Diencephalon (tissue), 1 donor: ENCODE measurements at places on chromosomes 7 and 10. TPM values are rescaled to one million over a fixed set of nuclear protein-coding genes. Genes with fewer than 3 reads are reported as not detected.

Gene GIMAP4
- total RNA-seq: 10.8 TPM

Gene PLXNA4
- 50.3 TPM for total RNA-seq

Gene MRC1
- total RNA-seq: 3.0 TPM

Gene JCAD
- total RNA-seq: 27.7 TPM

Gene WNT8B
- total RNA-seq: 0.69 TPM

Gene TIMM23
- total RNA-seq: 65.7 TPM

Gene TYSND1
- 6.7 TPM for total RNA-seq

Gene GPR37
- total RNA-seq: 10.8 TPM

Gene TFEC
- 2.1 TPM for total RNA-seq

Gene PRKG1
- 29.5 TPM for total RNA-seq

Gene CREB3L2
- 2.8 TPM for total RNA-seq

Gene MBL2
- not detected for total RNA-seq

Gene SPDYE2
- total RNA-seq: 0.23 TPM

Gene KAZALD1
- 1.2 TPM for total RNA-seq

Gene FKBP9
- 62.7 TPM for total RNA-seq

Gene ASZ1
- total RNA-seq: not detected

Gene LIPJ
- total RNA-seq: 1.6 TPM

Gene ZCWPW1
- 2.1 TPM for total RNA-seq
